NCI-H524 treated with DMSO at 0.1 percent for 48 hours (cell line): ENCODE measurements at places on chromosomes 3 and 15.

- peak; percentile 89 for DNase-seq
These were observed 177.9 kb downstream of the TLE3 start for GRCh38 chr15:69919816-69920215.

DNA sequence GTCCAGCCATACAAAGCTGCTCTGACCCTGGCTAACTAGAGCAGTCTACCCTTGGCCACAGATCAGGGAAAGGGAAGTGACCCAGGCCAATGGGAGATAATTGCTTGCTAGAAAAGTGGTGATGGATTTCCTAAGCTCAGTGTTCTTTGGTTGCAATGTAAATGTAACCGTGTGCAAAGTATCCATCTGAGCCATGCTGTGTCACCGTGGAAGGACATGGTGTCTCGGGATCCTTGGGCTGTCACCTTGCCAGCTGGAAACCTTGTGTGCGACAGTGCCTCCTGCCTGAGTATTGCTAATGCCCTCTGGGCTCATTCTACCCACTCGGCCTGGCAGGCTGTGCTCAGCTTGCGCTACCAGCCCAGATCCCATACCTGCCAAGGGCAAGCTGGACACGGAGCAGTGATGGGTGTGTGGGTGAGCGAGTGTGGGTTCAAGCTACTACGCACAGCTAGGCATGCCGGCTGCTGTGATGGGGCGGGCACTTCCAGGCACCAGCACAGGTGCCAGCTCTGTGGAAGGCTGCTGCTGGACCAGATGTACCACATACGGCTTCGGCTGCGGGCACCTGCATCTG is 10.7 kb upstream of the SIAH2 start:
- DNase-seq: no peak

GRCh38 chr3:150751781-150752263 is 11.1 kb downstream of the SIAH2 start:
- DNase-seq: no peak

DNA sequence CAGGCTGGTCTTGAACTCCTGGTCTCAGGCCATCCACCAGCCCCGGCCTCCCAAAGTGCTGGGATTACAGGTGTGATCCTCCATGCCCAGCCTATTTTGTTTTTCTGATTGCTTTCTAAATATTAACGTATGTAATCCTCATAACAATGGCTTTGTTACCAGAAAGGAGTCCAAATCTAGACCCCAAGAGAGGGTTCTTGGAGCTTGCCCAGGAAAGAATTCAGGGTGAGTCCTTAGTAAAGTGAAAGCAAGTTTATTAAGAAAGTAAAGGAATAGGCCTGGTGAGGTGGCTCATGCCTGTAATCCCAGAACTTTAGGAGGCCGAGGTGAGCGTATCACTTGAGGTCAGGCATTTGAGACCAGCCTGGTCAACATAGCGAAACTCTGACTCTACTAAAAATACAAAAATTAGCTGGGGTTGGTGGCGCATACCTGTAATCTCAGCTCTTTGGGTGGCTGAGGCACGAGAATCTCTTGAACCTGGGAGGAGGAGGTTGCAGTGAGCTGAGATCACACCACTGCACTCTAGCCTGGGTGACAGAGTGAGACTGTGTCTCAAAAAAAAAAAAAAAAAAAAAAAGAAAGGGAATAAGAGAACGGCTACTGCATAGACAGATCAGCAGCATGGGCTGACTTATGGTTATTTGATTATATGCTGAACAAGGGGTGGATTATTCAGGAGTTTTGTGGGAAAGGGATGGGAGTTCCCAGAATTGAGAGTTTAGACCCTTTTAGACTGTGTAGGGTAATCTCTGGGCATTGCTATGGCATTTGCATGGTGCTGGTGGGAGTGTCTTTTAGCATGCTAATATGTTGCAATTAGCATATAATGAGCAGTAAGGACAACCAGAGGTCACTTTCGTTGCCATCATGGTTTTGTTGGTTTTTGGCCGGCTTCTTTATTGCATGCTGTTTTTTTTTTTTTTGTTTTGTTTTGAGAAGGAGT is 36.1 kb downstream of the TYRO3 start:
- DNase-seq: no peak

DNA sequence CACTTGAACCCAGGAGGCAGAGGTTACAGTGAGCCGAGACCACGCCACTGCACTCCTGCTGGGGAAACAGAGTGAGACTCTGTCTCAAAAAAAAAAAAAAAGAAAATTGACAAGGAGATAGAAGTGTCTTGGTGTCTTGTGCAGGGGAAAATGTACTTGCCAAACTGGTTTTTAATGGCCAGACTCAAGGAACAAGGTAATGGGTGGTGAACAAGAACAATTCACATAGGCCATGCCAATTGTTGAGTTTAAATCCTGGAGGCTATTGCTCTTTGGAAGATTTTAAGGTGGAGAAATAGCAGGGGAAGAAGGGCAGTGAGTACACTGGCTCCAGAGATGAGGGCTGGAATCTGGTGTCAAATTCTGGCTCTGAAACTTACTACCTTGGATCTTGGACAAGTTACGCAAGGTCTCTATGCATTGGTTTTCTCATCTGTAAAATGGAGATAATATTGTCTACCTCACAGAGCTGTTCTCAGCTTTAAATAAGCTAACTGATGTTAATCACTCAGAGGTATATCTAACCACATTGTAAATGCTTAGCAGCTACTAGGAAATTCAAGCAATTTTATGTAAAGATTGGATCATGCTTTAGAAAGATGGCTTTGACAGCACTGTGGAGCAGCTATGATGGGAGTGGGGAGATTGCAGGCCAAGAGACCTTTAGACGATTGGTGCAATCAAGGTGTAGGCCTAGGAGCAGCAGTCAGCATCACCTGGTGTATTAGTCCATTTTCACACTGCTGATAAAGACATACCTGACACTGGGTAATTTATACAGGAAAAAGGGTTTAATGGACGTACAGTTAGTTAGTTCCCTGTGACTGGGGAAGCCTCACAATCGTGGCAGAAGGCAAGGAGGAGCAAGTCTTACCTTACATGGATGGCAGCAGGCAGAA is 78.3 kb downstream of the B3GALNT1 start:
- no peak for DNase-seq

DNA sequence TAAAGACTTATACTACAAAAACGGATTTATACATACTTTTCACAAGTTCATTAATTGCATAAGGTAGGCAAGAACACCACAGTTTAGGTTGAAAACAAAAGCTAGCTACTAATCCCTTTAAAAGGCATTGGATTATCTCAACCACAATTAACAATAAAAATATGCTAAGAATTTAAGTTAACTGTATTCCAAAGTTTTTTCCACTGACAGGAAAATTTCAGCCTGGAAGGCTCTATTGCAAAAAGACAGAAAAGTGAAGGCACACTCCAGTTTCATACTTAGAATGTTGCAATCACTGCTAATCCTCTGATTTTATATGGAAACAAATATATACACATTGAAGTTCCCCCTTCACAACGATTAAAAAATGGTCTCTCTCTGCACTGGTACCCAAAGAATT is 71.5 kb downstream of the TJP1 start:
- DNase-seq: no peak

GRCh38 chr3:96619475-96619874 is 194.9 kb upstream of the EPHA6 start:
- no peak for DNase-seq

DNA sequence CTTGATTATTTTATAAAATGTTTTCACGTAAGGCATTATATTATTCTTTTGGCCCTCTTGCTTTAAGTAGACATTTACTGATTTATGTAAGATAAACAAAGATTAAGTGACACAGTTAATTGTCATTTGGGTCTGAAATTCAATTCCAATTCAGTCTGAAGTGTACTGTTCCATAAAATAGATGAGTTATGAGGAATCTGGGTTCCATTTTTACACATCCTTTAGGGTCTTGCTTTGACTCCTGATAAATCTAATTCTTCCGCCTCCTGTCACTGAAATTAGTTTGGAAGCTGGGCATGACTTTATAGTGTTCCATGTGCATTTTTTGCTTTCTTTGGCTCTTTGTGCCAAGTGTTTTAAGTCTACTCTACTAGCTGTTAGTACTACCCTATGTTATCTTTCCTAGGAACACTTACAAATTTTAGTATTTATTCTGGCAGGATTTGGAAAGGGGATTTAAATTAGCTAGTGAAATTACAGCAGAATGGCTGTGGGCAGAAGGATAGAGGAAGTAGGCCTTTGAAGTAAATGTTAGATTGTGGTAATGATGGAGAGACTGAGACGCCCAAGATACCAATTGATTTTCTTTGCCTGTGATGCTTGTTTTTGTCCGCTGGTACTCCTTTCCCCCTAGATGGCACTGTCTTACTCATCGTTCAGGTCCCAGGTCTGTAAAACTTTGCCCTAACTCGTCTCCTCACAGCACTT is 14.3 kb downstream of the ARL8B start:
- DNase-seq: no peak

- no peak for DNase-seq
These were observed 19.6 kb upstream of the CSPG4 start for GRCh38 chr15:75732177-75732808.

DNA sequence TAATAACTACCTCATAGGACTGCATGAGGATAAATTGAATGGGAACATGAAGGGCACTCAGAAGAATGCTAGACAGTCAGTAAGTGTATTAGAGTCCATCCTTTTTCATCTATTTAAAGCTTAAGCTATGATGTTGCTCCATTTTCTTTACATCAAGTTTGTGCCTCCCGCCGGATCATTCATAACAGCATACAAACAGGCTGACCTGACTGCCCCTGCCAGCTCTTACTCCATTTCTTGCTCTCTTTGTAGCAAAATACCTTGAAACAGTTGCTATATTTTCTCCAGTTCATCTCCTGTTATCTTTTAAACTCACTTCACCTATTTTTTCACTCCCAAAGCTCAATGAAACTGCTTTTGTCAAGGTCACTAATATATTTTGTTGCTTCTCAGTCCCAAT is 315.6 kb upstream of the ALCAM start:
- DNase-seq: no peak

- peak; percentile 16 for DNase-seq
These were observed 61.8 kb downstream of the GLDN start for GRCh38 chr15:51403072-51403878.

DNA sequence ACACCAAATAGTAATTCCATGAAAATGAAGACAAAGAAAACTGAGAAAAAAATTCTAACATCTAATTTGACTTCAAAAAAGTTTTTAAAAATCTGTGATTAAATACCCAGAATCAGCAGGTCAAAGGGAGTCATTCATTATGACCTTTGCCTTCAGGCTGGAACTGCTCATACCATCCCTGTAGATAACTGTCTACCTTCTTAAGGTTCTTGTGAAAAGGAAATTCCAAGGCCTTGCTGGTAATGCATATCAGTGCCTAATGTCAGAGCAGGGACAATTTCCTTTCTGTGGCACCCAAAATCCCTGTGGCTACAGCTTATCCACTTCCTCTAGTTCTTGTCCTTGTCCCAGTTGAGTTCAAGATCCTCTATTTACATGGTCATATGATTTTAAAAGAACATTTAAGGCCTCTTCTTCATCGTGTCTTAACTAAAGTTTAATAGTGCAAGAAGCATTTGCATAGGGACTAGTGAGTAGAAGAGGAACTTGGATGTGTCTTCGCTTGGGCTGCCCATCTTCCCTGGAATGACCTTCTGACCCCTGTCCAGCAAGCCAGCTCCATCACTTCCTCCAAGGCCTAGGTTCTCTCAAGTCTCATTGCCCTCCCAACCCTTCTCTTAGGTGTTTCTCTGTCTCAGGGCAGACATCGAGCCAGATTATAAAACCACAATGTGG is 8.7 kb upstream of the PLCL2 start:
- no peak for DNase-seq

DNA sequence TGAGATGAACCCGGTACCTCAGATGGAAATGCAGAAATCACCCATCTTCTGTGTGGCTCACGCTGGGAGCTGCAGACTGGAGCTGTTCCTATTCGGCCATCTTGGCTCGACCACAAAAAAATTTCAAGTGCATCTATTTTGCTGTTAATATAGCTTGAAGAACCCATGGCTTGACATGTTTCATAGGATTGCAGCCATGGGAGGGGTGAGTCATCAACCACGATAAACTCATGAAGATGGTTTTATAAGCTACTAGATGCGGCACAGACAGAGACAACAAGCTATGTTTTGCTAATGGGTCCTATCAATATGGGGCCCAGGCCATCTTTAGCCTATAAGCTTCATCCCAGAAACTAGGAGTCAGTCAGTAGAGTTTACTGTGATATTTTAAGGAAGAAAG is 100.4 kb upstream of the PHLDB2 start:
- no peak for DNase-seq

DNA sequence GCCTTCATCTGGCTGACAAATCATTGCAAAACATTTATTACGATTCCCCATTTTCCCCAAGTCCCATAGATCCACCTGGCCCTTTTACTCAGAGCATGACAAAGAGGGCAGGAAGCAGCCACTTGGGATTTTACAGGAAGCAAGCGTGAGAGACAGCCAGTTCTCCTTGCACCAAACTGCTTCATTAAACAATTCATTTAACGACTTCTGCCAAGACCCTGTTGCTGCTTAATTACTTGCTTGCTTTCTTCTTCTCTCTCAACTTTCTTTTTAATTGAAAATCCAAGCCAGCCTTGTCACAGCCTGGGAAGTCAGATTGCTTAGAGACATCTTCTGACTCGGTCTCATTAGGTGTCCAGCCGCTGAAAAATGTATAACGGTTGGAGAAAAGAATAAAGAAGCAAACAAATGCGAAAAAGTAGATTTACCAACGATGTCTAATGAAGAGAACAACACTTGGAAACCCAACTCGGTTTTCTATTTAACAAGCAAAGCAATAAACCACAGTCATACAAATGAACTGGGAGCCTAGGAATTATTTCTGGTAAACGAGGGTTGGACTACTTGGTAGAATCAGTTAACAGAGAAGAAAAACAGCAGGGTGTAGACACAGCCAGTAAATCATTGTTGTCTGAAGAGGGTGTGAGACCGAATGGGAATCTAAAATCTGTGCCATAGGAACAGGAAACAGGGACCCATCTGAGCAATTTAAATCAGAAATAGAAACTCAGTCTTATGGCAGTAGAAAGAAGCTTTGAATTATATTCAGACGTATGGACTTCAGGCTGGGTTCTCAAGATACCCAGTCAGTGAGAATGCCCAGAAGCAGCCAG is 298.3 kb downstream of the LRRC3B start:
- DNase-seq: no peak

DNA sequence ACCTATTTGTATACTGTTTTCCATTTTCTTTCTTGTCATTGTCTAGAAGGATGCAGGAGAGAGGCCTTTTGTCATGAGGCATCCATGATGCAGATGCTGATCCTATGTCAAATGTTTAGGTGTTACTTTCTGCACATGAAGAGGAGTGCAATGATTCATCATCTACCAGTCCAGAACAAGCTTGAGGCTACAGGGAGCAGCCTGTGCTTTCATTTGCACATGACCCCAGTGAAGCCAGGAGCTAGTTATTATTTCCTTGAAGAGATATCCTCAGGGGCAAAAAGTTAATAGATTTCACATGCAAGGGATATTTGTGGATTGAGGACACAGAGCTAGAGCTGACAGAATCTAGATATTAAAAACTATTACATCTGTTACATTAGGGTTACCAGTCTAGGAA is 204.4 kb upstream of the TGFBR2 start:
- no peak for DNase-seq

DNA sequence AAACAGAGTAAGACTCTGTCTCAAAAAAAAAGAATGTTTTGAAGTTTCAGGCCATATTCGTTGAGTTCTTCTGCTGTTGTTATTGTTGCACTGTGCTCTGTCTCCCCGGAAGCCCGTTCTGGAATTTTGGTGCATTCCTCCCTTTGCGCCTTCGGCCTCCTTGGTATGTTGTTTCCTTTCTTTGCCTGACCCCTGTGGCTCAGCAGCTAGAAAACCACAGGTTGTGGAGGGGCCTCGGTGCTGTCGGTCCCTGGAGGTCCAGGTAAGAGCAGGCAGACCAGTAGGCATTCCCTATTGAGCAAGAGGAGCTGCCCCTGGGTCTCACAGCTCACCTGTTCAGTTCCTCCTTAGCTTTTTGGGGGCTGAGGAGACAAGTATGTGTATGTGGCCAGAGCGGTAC is 51.0 kb upstream of the DLG1 start:
- DNase-seq: no peak
